NCI-H187 treated with DMSO at 0.1 percent for 48 hours (cell line): ENCODE measurements at places on chromosomes 7 and 10.

GRCh38 chr7:83648464-83649241, at the start of gene SEMA3E:
TSS of gene SEMA3E (minus strand) at chr7:83649139.
- DNase-seq = no peak

DNA sequence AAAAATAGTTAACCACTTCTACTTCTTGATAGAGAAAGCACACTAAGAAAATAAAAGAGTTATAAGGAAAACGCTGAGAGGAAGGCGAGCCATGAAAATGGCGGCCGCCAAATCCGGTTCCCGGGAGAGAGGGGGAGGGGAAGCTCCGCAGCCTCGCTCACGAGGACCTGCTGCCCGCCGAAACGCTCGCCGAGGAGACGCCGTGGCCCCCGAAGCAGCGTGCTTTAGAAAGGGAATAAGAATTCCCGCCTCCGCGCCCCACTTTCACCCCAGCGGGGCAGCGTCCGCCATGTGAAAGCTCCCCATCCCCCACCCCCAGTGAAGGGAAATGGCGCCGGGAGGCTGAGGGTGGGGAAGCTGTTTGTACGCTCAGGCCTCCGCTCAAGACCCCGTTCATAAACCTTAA, 505 bp downstream of the HNRNPA2B1 start:
- DNase-seq = no peak

- no peak for DNase-seq
Measured at GRCh38 chr10:13234172-13234571, at the start of gene UCMA. TSS of gene UCMA (minus strand) at chr10:13234374. CDS start at chr10:13234258, 116 bp downstream.

- DNase-seq = no peak
Measured at GRCh38 chr10:78000956-78001472, 28.3 kb downstream of the POLR3A start.

DNA sequence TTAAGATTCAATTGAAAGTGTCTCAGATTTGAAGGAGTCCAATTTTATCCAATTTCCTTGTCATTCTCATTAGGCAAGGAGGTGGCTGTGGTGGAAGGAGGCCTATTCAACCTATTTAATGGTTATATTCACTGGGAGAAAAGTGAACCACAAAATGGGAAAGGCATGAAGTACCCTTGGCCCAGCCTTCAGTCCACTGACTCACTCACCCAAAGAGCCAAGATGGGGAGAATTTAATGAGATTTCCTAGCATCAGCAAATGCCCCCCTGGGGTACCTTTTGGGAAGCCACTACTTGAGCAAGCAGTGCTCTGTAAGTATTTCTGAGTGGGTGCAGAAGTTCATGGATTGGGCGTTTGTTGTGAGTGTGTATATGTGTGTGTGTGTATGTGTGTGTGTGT, 144.1 kb downstream of the NRP1 start:
- no peak for DNase-seq

DNA sequence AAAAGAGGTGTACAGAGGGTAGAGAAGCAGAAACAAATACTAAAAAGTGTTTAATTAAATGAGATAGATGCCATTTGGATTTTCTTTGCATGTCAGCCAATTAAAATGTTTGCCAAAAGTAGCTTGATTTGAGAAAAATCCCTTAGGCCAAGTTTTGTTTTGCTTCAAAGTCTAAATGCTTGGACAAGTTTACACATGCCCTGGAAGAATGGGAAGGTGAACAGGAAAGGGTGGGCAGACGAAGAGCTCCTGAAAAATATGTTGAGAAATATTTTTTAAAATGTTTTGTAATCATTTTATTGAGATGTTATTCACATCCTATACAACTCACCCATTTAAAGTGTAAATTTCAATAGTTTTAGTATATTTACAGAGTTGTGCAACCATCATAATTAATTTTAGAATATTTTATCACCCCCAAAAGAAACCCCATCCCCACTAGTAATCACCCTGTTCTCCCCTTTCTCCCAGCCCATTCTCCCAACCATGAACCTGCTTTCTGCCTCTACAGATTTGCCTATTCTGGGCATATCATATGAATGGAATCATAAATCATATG, 98.5 kb upstream of the ANK3 start:
- DNase-seq = no peak

DNA sequence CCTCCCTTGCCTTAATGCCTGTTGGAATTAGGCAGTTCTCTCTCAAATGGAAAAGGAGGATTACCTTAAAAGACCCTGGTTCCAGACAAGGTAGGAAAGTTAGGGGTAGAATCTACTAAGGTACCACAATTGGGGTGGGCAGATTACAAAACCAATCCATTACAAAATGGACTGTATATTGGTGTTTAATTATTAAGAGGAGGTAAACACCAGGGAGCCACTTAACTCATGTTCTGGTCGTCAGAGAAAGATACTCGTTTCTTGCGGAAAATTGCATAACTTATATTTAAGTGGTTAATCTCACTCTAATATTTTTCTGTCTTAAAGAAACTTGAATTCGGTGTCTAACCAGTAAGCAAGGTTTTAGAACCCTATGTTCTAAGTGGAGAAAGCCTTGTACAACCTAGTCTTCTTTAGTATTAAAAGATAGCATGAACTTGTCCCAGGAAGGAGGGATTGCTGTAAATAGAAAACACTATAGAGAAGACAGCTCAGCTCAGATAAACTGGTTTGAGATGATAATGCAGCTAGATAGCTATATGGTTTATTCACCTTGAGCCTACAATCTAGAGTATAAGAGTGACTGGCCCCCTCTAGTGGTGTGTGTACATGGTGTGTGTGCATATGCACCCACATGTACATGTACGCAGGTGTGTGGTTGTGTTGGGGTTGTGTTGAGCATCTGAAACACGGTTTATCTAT, 58.0 kb upstream of the STRIP2 start:
- DNase-seq = no peak
